ENCODE measurements at places on chromosomes 6 and 20.

DNA sequence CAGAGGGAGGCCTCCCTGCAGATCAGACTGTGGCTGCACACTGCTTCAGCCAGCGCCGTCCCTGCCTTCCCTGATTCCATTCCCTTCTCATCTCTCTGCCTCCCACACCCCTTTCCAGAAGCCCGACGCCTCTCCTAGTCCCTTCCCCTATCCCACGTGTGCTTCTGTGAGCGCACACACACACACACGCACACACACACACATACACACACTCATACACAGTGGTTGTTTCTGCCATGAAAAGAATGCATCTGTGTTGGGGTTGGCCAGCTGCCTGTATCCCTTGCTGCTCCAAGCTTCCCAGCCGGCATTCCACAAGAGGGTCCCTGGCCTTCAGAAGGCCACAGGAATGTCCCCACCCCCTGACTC is 51.7 kb downstream of the MOCS1 start:
- no peak for DNase-seq

GRCh38 chr6:67210450-67210849 is 1424.6 kb upstream of the ADGRB3 start:
- DNase-seq, result no peak

DNA sequence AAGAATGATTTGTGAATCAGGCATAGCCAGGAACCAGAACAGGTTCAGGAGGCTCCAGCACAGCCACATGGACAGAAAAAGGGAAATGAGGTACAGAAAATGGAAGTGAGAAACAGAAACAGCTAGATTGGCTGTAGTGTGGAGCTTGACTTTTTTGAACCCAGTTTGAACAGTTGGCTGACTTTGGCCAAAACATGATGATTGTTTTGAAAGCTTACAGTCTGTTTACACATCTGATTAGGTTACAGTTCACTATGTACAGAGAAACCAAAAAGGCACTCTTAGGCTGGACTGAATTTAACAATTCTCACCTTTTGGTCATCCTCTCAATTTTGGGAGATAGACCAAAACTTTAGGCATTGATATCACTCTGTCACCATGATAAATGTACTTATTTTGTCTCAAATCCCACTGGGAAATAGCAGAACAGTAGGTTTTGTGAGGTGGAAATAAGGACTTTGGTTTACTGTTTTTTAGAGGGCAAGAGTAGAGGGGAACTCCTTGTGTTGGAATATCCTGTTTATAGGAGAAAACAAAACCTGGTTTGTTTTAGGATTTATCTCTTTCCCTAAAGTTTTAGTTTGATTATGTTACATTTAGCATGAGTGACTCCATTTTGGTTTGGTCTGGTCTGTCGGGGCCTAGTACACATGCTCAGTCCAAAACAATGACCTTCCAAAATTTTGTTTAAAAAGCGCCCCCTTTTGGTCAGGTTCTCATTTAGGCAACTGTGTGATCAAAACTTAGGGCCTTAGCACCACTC is 123.1 kb downstream of the OLIG3 start:
- DNase-seq, result no peak

DNA sequence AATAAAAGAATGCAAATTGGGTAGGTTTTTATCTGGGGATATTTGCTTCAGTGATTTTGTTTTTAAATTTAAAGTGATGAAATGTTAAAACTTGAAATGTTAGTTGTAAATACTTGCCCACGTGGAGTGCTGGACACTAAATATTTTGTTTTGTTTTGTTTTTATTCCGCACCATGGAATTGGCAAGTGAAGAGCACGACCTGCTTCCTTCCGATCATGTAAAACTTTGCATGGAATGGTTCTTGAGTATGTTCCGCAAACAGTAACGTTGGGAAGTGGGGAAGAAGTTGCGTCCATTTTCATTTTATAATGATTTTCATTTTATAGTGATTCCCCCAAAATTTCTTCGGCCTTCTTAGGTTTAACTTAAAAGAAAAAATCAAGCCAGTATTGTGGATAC is 765 bp downstream of the IRAK1BP1 start:
- no peak for DNase-seq

DNA sequence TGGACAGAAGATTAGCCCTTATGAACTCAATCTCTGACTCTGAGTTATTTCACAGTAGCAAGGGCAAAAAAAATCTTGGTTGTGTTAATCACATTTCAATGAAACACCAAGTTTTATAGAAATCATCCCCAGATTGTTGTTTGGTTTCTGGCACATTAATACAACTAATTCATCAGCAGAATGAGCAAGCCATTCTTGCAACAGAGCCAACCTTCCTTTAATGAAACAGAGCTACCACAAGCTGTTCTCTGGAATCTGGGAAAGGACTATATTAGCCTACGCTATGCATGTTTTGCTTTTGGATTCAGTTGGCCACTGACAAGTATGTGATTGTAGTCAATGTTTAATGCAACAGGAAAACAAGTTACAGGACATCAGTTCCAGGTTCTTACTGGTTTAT is 13.8 kb upstream of the POPDC3 start:
- DNase-seq, result no peak

- DNase-seq, result no peak
Observed at GRCh38 chr6:108068182-108068581, 6.4 kb downstream of the OSTM1 start.

DNA sequence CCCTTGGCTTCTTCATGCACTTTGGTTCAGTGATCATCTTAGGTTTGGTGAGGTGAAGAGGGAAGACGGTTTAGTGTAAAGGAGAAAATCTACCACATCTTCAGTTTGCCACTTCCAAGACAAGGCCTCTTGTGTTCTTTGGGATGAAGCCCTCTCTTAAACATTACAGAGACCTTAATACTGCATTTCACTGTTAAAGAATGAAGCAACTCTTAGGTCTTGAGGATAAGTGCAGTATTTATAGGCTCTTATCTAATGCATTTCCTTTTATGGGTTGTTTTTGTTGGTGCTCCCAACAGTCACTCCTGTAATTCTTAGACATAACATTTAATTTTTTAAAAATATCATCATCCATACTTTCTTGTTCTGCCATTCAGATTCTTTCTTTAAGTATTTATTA is 139.9 kb upstream of the LAMP5 start:
- DNase-seq, result peak; percentile 27

DNA sequence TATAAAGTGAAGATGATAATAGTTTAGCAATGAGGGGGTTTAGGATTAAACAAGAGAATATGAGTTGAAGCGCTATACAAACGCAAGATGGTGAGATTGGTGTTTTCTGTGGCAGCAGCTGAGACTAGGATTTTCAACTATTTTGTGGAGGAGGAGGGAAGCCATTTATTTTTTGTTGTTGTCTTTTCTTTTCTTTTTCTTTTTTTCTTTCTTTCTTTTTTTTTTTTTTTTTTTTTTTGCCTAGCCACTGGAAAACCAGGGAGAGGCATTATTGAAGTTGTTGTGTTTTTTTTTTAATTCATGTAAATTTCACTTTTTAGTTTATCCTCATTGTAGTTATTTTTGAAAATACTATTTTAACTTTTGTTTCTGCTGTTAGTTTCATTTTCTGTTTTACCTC is 15.9 kb downstream of the PARD6B start:
- DNase-seq, result no peak

Measured in NCI-H2227 treated with DMSO at 0.1 percent for 48 hours (cell line).